Dermis microvascular lymphatic vessel endothelial cell (primary cell): ENCODE measurements at places on chromosomes 16 and 17.

DNA sequence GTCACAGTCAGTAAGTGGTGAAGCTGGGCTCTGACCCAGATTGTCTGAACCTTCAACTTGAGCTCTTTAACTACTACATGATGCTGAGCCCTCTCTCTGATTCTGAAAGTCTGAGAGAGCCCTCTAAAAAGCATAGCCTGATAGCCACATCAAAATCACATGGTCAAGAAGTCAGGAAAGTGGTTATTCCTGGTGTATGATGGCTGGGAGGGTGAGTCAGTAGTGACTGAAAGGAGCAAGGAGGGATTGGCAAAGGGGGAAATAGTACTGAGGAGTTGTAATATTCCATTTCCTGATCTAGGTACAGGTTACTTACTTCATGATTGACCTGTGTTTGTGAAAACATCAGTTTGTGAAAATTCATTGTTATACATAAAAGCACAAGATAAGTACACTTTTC lies 89.1 kb downstream of the SSH2 start:
- peak; percentile 55 for DNase-seq

DNA sequence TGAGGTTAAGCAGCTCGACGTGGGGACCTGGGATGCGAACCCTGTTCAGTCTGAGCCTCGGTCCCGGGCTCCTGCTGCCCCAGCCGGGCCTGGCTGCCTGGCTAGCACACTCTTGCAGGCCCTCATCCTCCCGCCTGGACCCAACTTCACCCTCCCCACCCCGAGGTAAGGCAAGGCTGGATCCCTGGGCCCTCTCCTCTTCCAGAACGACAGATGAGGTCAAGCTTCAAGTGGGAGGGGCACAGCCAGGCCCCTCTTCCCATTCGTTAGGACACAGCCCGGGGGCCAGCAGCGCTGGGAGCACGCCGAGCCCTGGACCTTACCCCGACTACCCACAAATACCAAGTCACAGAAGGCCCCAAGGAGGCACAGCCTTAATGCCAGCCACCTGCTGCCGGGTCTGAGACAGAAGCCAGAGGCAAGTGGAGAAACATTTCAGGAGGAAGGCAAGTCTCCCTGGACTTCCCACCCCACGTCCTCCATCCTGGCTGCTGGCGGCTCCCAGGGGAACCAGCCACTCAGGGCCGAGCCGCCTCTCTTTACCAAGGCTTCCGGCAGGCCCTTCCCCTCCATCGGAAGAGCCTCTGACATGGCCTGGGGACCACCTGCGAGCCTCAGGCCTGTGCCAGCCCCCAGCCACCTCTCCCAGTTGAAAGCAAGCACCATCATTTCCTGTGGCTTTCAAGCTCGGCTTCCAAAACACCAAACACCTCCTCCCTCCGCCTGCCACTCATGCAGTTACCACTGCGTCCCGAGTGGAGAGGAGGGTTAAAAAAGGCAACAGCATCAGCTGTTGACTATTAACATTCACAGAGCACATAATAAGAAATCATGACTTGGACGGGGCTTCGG lies 59.9 kb downstream of the RPH3AL start:
- DNase-seq: no peak

GRCh38 chr16:13014476-13014875 lies 113.1 kb downstream of the SHISA9 start:
- no peak for DNase-seq

DNA sequence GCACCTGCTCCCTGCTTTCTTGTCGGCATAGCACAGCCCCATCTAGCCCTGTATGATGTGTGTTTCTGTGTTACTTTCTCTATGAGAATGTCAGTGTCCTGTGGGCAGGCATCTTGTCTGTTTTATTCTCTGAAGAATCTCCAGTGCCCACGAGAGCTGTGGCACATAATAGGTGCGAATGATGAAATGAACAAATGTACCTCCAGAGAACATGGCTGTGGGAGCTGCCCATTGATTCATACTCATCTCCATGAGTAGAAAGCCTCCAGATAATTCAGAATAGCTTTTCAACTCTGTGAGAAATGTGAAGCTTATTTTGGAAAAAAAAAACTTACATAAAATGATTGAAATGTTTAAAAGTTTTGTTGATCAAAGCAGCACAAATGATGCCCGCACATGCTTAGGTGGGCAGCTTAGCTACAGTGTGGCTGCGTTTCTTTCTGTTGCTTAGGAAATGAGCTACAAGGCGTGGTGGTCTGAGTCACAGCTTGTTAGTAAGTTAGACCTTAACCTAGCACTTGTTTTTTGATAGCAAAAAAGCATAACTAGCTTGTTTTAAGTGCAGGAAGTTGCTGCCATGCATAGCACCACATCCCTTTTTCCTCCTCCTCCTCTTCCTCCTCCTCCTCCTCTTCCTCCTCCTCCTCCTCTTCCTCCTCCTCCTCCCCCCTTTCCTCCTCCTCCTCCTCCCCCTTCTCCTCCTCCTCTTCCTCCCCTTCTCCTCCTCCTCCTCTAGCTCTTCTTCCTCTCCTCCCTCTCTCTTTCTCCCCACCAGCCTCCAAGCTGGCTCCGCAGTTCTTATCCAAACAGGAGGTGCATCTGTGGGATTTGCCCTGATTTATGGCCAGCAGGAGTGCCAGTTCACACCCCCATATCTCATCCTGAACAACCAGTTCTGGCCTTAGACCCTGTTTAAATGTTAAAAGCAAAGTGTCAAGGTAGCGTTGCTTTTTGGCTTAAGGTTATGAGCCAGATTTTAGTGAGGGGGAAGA lies 221.5 kb downstream of the IRF8 start:
- peak; percentile 5 for DNase-seq

DNA sequence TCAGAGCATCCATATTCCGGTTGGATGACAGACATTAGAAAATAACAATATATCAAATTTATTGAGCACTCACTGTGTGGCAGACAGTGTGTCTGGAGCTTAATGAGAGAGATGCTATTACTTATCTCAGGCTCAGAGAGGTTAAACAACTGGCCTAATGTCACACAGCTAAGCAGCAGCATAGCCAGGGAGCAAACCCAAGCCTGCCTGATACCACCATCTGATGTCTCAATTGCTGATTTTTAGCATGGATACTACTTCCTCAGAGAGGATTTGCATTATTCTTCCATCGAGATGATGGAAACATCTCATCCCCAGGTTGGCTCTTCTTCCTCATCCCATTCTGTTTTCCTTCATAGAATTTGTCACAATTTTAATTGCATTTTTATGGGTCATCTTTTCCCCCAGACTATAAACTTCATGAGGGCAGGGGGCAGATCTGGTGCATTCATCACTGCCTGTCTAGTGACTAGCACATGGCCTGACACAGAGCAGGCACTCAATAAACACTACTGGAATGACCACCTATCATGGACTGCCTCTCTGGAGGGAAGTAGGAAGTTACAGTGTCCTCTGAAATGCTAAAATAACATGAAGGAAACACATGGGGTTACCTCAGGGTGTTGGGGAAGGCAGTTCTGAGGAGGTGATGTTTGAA lies 344.8 kb upstream of the CCL2 start:
- no peak for DNase-seq
